Stimulated activated CD8-positive, alpha-beta memory T cell treated with anti-CD3 and anti-CD28 coated beads, Interleukin-2, amount 100 ng/mL, for 48 hours (primary cell): ENCODE measurements at places on chromosomes 2 and 18.

GRCh38 chr2:161414042-161415033 is 1.8 kb upstream of the TBR1 start:
- DNase-seq: no peak

DNA sequence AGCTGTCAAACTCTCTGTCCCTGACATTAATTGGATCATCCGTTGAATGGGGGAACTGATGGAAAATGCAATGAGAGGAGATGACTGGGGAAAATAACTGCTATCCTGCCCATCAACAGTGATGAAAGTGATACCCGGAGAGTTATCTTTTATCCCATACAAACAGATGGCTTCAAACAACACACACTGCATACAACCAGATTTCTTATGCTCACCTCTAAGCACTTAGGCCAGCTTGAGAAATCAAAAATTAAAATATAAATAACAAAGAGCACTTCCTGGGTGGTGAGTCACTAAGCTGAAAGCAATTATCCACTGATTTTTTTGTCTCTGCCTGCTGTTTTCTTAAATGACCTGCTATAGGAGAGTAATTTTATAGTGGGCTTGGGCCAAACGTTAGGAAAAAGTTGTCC is 237.6 kb upstream of the RGPD4 start:
- no peak for DNase-seq

- no peak for DNase-seq
These were observed 7.3 kb upstream of the CAPN10 start for GRCh38 chr2:240579071-240579762.

GRCh38 chr2:71240794-71241193 is 13.9 kb upstream of the PAIP2B start:
- no peak for DNase-seq

DNA sequence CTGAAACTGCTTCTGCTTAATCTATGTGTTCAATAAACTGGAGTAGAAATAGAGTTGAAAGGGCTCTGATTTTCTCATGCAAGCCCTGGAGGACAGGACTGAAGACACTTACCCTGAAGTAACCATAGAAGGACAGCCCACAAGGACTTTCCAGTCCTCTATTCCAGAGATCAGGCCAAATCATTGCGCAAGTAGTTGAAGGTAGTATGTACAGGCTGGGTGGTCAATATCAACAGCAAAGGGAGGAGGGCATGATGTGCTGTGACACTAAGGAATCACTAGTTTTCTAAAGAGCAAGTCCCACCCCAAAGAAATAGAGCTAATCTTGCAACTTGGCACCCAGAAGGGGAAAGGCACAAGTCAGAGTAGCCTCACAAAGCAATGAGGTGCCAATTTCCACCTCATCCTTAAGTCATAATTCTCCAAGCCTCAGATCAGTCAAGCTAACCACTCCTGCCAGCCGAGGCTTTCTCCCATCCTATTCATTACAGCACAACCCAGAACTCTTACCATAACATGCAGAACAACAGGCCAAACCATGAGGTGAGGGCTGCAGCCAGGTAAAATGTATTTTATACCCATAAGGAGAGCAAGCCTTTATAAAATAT is 533.5 kb downstream of the TNS1 start:
- no peak for DNase-seq

- DNase-seq: no peak
These were observed 46.1 kb downstream of the CDK15 start for GRCh38 chr2:201852462-201852861.

DNA sequence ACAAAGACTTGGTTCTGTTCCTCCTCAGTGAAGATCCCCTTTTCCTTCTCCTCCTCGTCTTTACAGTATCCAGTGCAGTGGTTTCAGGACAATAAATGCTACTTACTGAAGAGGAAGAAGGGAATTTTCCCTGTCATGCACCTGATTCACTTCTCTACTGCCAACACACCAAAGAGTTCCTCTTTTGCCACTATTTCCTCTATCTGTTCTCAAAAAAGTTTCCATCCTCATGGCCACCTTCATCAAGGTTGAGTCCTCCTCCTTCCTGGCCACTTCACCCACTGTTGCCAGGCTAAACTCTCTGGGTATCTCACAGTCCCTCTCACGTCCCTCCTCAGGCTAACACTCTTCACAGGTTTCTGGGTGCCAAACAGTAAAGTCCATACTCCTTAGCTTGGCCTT is 41.7 kb downstream of the PLEKHM3 start:
- DNase-seq: no peak

DNA sequence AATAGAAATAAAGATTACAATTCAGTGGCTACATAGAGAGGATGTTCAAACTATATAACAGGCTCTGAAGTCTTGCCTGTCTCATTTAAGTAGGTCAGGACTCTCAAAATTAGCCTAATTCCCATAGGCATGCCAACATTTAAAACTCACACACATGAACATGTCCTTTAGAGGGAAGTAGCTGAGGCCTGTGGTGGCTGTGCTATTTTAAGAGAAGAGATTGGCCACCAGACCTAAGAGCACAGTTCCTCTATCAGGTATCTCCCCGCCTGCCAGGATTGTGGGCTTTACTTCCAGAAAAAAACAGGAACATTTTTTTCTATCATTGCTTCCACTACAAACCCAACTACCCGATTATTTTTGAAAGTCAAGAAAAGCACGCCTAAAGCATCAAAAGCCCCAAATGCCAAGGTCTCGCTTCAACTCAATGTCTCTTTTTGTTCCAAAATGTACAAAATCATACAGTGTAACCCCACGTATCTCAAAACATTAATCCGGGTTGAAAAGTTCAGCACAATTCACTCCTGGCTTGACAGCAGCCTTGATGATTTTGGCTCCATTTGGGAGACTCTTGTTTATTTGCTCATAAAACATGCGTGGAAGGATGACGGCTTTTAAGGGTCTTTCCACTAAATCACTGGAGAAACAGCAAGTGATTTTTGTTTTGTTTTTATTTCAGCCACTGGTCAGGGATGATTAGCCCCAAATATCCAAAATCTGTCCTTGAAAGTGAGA is 15.3 kb downstream of the FHL2 start:
- DNase-seq: no peak

DNA sequence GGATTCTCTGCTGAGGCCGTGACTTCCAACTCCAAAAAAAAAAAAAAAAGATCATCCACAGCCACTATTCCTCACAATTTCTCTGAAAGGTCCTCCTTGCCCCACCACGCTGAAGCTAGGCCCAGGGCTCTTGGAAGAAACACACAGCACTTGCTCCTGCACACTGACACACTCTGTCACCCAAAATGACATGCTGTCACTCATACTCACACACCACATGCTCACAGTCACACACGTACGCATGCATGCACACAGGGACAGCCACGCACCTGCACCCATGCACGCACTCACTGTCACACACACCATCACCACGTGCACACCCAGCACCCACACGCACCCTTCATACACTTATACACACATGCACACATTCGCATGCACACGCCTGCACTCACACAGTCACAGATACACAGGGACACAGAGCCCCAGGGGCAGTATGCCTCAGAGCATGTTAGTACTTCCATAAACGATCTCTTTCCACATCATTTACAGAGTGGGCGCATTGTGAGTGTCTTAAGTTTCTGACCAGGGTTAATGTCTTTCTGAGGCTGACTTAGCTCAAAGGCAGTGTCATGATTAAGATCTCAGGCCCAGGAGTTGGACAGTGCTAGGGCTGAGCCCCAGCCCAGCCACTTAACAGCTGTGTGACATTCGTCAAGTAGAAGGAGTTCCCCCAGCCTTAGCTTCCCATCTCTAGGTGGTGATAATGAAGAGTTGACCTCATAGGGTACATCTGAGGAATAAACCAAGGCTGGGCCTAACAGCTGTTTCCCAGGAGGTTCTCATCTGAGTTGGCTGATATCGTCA is 93.4 kb downstream of the GLI2 start:
- no peak for DNase-seq

- DNase-seq: no peak
These were observed 372.4 kb upstream of the ATP5MC3 start for GRCh38 chr2:175553910-175554309.

- no peak for DNase-seq
These were observed 23.2 kb downstream of the DNAJC27 start for GRCh38 chr2:24948506-24948905.

DNA sequence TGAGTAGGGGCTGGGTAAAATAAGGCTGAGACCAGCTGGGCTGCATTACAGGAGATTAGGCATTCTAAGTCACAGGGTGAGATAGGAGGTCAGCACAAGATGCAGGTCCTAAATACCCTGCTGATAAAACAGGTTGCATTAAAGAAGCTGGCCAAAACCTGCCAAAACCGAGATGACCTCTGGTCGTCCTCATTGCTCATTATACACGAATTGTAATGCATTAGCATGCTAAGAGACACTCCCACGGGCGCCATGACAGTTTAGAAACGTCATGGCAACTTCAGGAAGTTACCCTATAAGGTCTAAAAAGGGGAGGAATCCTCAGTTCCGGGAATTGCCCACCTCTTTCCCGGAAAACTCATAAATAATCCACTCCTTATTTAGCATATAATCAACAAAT is 132.2 kb downstream of the ARL4C start:
- DNase-seq: no peak

DNA sequence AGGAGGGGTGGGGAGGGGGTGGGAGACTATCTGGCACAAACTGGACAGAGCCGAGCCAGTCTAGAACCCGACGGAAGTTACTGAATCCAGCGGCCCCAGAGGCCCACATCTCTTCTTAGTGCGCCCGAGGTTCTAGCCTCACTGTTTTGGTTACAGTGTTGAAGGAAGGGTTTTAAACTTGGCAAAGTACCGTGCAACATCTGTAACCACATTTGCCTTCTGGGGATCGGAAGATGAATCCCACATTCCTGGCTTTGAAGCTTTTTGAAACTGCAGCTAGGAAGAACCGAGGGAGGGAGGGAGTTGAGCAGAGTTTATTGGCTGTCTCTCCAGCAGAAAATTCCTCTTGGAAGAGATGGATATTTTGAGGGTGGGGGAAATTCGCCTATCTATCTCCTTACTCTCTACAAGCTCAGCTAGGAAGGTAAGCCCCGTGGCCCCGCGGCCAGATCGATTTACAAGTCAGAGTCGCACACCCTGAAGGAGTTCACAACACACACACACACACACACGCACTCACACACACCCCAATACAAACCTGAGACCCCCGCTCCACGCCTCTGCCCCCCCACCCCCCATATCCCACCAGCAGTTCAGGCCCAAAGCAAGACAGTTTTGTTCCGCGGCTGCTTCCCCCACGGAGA is 1.0 kb downstream of the ACVR1 start:
- no peak for DNase-seq

- DNase-seq: no peak
These were observed 7.8 kb upstream of the CAVIN2 start for GRCh38 chr2:191854382-191855372.
